GM12865 (cell line): ENCODE measurements at places on chromosomes 3 and 15.

DNA sequence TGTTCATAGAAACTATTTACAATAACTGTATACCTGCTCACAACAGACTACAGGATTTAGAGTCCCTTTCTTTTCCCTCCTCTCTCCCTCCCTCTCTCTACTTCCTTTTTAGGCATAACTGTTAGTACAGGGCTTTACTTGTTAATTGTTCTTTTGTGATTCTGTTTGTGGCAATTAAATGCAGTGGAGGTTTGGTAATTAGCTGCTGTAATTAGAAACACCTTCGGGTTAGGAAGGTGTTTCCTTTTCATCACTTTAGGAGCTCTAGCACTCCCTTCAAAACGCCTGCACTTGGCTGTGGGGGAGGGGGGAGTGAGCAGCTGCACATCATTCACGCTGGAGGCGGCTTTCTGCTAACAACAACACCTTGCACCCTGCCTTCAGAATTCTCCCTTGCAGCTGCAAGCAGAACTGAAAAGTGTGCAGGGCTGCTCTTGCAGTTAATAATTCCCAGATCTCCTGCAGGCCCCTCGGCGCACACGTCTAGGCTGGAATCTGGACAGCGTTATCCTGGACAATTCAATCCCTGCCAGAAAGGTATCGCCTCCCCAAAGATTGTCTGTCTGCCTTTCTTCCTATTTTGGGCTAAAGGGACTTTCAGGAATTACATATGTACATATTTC is 242.6 kb upstream of the RGMA start:
- DNase-seq: no peak

DNA sequence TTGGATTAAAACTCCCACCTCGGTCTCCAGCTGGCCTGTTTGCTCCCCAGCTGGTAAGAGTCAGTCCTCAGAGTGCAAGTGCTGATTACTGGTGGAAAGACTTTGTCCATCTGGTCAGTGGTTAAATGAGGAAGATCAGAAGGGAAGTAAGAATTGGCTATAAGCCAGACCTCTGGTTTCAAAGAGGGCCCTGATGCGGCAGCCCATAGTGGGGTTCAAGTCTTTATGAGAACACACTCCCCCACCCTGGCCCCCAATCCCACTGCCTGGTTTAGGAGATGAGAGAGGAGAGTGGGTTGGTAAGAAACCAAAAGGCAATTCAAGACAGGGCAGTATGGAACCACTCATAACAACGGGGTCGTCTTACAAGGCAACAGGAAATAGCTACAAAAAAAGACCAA is 65.0 kb downstream of the FRMD4B start:
- peak; percentile 83 for DNase-seq

GRCh38 chr3:67383379-67383778 is 271.0 kb downstream of the SUCLG2 start:
- no peak for DNase-seq

- DNase-seq: no peak
These were observed 575 bp downstream of the LEO1 start for GRCh38 chr15:51971032-51971374.

- DNase-seq: no peak
These were observed 116.0 kb upstream of the MRPS22 start for GRCh38 chr3:139227827-139228226.

- DNase-seq: no peak
These were observed 28.5 kb downstream of the RORA start for GRCh38 chr15:61200626-61201025.

- DNase-seq: no peak
These were observed 68.8 kb downstream of the FSIP1 start for GRCh38 chr15:39713846-39714245.

DNA sequence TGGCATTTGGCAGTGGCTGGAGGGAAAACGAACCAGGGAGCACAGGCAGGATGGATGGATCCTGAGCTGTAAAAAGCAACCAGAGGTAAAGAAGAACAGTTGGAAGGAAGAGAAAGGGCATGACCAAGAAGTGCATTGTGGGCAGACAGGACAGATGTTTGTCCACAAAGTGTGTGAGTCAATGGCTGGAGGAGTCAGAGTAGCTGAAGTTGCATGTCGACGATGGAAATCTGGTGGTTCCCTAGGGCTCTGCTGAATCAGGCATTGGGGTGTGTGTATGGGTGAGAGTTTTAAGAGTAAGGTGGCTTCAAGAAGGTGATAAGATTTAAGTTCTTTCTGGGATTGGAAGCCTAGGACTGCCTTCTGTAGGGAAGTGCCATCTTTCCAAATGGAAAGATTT is 214.0 kb upstream of the BHLHE40 start:
- DNase-seq: no peak

GRCh38 chr3:177490626-177491025 is 293.3 kb upstream of the TBL1XR1 start:
- DNase-seq: no peak

DNA sequence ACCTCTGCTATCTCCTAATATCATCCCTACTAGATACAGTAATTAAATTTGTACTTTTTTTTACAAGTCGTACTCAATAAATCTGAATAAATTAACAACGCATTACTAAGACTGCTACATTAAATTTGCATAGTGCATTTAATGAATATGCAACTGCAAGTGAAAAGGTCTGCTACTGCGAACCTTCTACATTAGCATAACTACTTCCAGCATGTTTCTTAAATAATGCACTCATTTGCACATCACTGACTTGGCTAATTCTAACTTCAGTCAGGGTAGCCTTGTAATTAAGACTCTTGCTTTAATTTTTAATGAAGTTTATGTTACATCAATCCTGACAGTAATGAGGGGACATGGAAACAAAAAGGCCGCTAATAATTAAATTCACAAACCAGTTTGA is 98.9 kb upstream of the FOXB1 start:
- no peak for DNase-seq

DNA sequence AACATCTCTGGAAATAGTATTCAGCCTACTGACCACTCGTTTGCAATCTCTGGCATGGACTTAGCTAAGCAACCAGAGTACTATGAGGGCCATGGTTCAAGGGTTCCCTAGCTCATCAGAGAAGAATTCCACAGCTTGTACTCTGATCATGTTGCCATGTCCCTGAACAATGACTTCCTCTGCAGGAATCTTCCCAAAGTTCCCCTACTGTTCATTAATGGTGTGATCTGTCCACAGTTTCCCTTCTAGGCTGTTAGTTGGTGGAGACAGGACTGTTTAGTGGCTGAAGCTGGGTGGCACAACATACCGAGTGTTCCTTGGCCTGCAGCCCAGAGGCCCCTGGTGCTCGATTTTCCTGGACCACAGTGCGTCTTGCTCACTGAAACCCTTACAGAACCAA is 44.4 kb upstream of the GALNT15 start:
- DNase-seq: no peak

GRCh38 chr15:31077181-31077580 is 24.3 kb downstream of the TRPM1 start:
- peak; percentile 20 for DNase-seq

DNA sequence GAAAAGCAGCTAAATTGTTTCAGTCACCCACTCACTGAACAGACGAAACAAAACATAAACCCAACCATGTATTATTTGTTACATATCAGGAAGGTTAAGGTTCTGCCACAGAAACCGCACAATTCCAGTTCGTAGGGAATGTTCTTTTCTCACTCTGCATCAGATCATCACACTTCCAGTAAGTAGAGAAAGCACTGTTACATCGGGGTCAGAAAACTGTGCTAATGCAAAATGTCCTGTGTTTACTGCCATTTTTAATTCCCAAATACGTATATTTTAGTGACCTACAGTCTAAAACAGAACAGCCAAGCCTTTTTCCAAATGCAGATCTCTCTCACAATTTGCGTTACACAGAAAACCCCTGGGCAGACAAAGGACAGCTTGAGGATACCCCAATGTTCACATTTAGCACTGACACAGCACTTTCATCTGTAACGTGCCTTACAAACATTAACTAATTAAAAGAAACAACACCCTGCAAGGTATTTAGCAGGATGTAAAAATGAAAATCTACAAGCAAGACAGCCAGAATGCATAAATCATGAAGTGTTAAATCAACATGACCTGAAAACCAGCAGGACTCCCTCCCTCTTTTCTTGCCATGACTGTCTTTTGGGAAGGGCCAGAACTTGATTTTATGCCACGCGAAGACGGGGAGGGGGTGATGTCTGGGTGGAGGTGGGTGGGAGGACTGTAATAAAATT is 34.8 kb upstream of the SKIL start:
- DNase-seq: no peak

DNA sequence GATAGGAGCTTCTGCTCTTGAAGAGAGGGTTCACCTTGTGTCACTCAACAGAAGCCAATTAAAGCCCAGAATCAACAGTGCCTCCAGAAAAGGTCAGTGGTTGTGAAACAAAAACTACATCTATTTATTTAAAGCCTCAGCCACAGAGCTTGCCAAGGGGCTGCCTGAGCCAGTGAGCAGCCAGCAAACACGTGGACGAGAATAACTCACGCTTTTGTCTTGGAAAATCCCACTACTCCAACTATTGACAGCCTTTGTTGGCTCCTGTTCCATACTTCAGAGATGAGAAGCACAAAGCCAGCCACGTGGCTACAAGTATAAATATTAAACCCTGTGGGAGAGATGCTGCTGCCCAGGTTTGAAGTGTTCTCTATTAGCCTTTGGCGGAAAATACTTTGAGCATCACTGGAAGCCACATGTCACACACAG is 10.3 kb downstream of the GPR156 start:
- no peak for DNase-seq
